SK-N-SH (cell line): ENCODE measurements at places on chromosomes 16 and 17.

DNA sequence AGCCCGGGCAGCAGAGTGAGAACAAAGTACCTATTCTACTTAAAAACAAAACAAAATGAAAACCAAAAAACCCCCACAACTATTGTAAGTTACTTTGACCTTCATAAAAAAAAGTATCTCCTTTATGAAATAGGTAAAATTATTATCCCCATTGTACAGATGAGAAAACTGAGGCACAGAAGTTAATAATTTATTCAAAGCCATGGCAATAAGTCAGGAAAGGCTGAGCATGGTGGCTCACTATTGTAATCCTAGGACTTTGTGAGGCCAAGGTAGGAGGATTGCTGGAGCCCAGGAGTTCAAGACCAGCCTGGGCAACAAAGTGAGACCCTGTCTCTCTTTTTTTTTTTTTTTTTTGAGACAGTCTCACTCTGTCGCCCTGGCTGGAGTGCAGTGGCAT lies 30.5 kb downstream of the FCSK start:
- no peak for DNase-seq

DNA sequence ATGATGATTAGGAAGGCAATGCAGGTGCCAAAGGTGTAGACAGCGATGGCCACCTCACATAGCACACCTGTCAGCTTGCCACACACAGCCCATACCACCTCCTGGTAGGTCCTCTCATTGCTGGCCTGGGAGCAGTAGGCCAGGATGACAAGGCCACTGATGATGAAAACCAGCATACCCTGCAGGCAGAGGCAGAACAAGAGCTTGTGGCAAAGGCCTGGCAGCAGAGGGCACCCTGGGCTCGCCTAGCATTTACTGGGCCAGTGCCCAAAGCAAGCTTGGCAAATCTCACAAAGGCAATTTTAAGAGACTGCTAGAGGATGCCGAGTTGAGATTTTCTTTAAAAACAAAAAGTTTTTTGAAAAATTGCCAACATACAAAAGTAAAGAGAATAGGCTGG lies 5.9 kb downstream of the SLC38A7 start:
- no peak for DNase-seq

DNA sequence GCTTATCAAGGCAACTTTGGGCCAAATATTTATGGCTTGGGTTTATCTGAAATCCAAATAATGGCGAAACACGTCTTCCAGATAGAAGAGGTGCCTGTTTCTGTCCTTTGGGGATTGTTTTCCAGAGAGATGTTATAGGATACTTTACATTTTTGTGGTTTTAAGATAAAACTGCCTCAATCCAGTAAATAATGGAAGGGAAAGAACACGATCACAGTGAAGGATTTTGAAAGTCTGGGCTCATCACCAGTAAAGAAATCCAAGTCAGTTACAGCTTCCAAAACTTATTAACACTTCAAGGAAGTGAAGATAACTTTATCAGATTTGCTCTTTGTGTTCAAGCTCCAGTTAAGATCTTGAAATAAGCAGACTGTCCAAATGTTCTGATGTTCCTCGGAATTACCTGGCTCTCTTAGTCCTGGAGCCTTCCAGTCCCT lies 30.1 kb downstream of the DNAH2 start:
- no peak for DNase-seq

GRCh38 chr17:70478902-70479301 lies 309.6 kb downstream of the KCNJ2 start:
- DNase-seq = no peak

- no peak for DNase-seq
These were observed 24.8 kb upstream of the ASGR2 start for GRCh38 chr17:7139400-7139799.

DNA sequence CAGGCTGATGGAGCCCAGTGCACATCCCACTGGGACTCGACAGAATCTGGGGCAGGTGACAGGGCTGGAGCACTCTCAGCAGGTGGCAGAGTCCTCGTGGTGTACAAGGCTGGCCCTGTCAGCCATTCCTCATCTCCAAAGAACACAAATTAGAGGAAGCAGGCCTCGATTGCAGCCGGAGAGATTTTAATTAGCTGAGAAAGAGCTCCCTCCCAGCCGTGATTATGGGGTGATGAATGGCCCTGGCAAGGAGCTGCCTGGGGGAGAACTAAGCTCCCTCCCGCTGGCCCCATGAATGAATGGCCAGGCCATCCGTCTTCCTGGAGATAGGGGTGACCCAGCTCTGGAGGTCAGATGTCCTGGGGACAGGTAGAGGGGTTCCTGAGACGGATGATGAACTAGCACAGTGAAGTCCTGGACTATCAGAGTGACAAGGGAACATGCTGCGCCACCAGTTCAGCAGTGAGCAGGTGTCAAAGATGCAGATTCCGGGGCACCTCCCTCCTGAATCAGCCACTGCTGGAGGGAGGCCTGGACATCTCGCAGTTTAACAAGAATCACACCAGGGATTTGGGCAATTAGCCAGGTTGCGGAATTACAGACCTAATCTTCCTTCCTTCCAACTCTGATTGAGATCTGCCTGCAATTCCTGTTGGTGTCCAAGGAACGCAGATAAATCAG lies 35.5 kb downstream of the PIMREG start:
- DNase-seq = no peak

GRCh38 chr16:26826500-26826899 lies 240.2 kb upstream of the C16orf82 start:
- DNase-seq = no peak

DNA sequence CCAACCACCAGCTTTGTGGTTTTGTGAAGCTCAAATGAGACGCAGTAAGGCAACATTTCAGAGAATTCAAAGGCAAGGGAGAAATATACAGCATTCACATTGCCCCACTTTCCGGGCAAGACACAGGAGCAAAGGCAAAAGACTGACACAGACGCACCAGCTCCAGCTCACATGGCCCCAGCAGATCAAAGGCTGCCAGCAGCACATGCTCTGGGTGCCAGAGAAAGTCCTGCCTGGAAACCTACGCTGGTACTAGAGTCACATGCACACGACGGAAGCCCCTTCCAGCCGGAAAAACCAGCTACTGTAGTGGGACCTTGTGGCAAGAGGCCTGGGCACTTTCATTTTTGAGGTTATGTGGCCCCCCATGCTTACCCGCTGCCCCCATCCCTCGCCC lies 50.1 kb downstream of the GTF3C1 start:
- DNase-seq = no peak

DNA sequence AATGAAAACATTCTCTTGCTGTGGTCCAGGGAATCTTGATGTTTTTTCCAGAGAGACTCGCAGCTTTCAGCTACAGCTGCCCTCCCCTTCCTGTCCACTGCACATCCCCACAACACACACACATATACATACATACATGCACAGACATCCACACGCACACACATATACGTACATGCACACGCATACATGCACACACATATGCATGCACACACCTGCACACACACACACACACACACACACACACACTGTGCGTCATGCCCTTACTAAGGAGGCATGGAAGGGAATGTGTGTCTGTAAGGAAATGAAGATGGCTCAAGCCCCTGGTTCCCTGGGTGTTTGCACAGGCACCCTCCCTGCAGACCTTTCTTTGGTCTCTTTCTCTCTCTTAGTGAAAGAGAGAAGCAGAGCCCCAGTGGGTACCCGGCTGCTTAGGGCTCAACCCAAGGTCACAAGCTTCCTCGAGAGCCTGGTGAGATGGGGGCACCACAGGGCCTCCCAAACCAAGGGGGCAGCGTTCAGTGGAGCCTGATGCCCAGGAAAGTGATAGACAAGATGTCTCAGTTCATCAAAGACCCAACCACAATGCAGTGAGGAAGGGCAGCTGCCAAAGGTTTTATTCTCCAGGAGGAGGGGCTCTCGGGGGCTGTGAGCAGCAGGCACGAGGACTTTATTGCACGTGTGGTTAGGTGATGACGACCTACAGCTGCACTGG lies 33.3 kb downstream of the TNFRSF13B start:
- no peak for DNase-seq

DNA sequence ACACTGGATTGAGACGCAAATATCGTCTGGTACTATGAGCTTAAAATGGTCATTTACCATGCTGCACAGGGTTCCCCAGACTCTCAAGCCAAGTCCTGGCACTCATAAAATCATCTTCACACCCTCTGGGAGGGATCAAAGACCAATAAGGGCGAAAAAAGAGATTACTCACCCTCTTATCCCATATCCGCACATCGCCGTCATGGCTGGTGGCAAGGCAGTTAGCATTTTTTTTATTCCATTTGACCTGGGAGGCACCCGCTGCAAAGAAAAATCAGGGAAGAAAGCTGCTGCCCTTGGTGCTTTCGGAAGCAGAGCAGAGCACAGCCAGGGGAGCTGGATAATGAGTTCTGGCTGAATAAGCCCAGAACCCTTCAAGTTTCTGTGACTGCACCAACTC lies 42.4 kb downstream of the WDR59 start:
- no peak for DNase-seq

DNA sequence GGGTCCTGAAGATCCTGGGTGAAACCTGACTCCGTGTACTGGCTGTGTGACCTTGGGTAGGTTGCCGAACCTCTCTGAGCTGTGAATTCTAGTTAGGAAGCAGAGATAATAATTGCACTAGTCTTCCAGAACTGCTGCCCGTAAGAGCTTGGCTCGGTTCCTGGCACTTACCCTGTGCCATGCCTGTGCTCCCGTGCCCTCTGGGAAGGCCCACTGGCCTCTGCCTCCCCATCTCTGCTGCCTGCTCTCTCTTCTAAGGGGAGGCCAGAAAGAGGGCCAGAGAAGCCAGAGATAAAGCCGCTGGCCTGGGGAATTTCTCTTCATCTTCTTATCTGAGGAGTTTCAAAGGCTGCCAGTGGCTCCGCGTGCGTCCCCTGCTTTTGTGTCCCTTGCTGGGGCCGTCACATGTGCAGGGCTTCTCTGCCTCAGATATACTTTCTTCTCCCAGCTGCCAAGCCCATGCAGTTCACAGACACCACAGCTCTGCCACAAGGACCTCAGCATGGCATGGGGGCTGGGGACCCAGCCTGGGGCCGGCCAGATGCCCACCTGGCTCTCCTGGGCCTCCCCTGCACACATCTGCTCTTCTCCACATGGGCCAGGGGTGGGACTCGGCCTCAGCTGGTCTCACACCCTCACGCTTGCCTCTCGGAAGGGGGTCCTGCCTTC lies 145.2 kb downstream of the SDK2 start:
- DNase-seq = peak; percentile 71

DNA sequence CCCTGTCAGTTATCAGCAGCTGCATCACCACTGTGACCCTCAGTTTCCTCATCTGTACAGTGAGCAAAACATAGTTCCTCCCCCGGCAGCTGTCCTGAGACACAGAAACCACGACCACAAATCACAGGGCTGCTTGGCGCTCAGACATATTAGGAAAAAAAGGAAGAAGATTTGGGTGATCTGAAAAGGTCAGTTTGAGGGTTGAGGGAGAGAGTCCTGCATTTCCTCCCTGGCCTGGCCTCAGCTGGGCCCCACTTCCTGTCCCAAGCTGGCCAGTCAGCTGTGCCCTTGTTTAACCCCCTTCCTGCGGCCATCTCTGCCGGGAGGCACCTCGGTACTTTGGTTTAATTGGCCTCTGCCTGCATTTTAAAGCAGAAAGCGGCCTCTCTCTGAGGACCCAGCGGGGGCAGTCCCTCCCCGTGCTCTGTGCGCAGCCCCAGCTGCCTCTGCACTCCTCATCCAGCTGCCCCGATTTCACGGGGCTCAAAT lies 24.0 kb upstream of the CIBAR2 start:
- DNase-seq = no peak

GRCh38 chr16:65070831-65071432 lies 50.9 kb downstream of the CDH11 start:
- DNase-seq = peak; percentile 15

- no peak for DNase-seq
These were observed 802 bp downstream of the SETD6 start for GRCh38 chr16:58515871-58516767.

- DNase-seq = no peak
These were observed 10.1 kb upstream of the ACSM2A start for GRCh38 chr16:20441191-20441590.

DNA sequence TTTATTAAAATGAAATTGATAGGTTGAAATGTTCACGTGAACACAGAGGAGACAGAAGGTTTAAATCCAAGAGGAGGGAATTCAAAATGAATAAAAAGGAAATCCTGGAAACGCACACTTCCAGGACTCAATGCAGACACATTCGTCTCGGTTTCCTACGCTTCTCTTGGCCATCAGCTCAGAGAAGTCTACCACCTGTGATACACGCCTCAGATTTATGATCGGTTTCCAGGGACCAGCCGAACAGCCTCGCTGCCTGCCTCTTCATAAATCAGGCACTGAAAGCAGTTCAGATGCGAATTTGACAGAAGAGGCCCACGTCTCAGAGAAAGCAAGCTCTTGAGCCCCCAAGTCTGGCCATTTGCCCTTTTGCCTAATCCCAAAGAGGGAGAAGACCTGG lies 125.5 kb upstream of the IRX3 start:
- no peak for DNase-seq

GRCh38 chr17:62876673-62877405 lies 68.7 kb upstream of the MARCHF10 start:
- no peak for DNase-seq

GRCh38 chr17:57439651-57440050 lies 183.3 kb downstream of the MSI2 start:
- DNase-seq = no peak
